ENCODE measurements at places on chromosomes 13 and 19.
A peak's percentile ranks its signal among the peaks of the same experiment; 100 is the strongest.

DNA sequence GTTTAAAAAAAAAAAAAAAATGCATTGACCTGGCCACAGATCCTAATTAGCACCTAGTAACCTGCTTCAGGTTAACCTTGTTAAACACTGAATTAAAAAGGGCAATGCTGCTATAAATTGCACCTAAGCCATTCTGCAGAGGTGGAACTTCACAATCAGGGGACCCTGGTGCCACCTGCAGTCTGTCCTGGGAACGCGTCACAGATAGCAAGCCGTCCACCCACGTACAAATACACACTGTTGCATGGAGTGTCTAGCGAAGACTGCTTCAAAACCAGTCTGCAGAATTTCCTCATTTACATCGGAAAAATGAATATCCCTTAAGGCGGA lies 169.3 kb downstream of the COL4A1 start:
- peaks cover 43% of the 10 kb centered on the region for H3K4me1 ChIP-seq
- H3K36me3 ChIP-seq: peaks cover 7% of the 10 kb centered on the region
- H3K27ac ChIP-seq: no peak overlapping the region
- peaks cover 45% of the 10 kb centered on the region for H3K27me3 ChIP-seq

DNA sequence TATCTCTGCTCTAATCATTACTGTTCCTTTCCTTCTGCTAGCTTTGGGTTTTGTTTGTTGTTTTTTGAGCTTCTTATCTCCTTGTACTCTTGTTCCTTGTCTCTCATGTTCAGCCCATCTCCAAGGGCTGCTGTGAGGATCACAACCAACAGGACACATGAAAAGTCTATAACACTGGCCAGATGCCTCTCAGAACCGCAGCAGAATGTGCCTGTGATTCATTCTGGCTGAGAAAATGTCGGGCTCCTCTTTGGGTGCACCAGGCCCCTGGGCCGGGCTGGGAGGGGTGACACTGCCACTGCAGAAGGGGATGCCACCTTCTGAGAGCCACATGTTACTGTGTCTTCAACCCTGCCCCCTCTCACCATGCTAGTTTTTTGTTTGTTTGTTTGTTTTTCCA lies 48.0 kb downstream of the GGACT start:
- DNase-seq: no peak
- H3K27me3 ChIP-seq: peaks cover 4% of the 10 kb centered on the region
- H3K27ac ChIP-seq: peak overlapping the region; percentile 17
- H3K36me3 ChIP-seq: peaks cover 28% of the 10 kb centered on the region
- H3K4me1 ChIP-seq: peaks cover 50% of the 10 kb centered on the region

DNA sequence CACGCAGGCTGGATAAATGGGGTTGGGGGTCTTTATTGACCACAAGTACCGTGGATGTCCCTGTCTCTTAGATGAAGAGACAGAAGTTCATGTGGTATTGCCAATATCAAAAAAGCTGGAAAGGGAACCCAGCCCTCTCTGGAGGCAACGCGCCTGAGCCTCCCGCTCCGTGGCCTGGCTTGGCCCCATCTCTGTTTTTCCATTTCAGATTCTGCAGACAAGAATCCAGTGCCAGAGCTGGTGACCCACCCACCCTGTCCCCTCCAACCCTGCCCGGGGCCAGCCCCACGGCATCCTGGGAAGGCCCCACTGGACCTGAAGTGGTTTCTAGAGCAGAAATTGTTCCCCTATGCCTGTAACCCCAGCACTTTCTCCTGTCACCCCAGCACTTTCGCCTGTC lies 57.7 kb downstream of the PTPRS start:
- peaks cover 9% of the 10 kb centered on the region for H3K4me1 ChIP-seq
- peaks cover 51% of the 10 kb centered on the region for H3K36me3 ChIP-seq
- H3K27ac ChIP-seq: no peak overlapping the region
- H3K27me3 ChIP-seq: peaks cover 3% of the 10 kb centered on the region
- H3K4me3 ChIP-seq: no peak overlapping the region

GRCh38 chr13:22143671-22144070 lies 472.8 kb downstream of the FGF9 start:
- no peak overlapping the region for H3K27ac ChIP-seq
- peaks cover 55% of the 10 kb centered on the region for H3K36me3 ChIP-seq
- DNase-seq: no peak
- H3K4me3 ChIP-seq: no peak overlapping the region
- H3K4me1 ChIP-seq: peaks cover 16% of the 10 kb centered on the region

DNA sequence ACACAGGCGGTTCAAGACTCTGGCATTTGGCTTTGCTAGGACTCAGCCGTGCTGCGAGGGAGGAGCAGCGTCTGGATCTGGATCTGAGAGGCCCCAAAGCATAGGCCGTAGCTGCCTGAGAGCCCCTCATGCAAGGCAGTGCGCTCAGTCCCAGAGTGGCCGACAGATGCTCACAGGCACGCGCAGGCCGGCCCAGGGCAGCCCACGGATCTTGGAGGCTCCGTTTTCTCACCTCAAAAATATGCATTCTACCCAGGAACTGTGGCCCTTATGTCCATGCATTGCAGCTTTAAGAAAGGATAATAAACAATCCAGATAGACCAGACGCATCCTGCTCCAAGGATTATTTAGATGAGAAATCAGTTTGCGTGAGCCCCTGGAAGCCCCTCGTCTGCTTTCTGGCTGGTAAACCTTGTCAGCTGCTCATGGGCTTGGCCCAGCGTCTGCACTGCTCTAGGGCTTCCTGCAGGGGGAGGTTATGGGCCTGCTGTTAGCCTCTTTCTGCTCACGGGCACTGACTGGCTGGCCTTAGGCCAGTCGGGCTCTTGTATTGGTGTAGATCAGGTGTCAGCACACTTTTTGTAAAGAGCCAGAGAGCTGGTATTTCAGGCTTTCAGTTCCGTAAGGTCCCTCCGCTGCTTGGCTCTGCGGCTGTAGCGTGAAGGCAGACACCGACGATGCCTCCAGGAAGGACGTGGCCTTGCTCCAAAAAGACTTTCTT lies 24.2 kb downstream of the TEX29 start:
- H3K4me1 ChIP-seq: peaks cover 14% of the 10 kb centered on the region
- H3K27ac ChIP-seq: peak overlapping the region; percentile 83
- no peaks in the 10 kb centered on the region for H3K36me3 ChIP-seq
- no peak overlapping the region for H3K4me3 ChIP-seq

DNA sequence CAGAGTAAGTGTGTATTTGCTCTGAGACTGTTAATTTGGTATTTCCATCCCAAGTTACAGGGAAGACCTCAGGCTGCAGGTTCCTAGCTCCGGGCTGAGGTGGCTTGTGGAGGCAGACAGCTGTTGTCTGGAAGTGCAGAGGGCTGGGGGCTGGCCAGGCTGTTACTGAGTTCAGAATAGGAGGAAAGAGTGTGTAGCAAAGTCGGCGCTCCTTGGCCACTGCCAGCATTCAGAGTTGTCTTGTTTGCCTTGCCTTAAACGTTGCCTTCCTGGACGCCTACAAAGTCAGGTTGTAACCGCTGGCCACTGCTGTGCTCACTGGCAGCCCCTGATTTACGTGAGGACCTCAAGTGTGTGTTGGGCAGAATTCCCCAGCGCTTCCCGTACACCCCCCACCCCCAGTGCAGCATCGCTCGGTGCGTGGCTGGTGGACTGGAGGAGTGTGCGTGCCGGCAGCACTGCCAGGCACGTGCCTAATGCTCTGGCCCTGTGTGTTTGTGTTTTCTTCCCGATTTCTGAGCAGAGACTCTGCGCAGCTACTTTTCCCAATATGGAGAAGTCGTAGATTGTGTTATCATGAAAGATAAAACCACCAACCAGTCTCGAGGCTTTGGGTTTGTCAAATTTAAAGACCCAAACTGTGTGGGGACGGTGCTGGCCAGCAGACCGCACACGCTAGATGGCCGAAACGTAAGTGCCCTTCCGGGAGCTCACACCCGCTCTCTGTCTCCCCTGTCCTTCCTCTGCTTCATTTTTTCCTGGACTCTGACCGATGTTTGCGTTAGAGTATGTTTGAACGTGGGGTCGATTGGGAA lies 10.5 kb downstream of the DAZAP1 start:
- peak overlapping the region; percentile 55 for H3K4me3 ChIP-seq
- H3K27me3 ChIP-seq: no peaks in the 10 kb centered on the region
- H3K27ac ChIP-seq: peak overlapping the region; percentile 87
- H3K4me1 ChIP-seq: peaks cover 75% of the 10 kb centered on the region

GRCh38 chr13:22240716-22241115 lies 569.8 kb downstream of the FGF9 start:
- peaks cover 91% of the 10 kb centered on the region for H3K4me1 ChIP-seq
- no peak for DNase-seq
- H3K27ac ChIP-seq: peak overlapping the region; percentile 89
- peaks cover 5% of the 10 kb centered on the region for H3K27me3 ChIP-seq
- H3K4me3 ChIP-seq: peak overlapping the region; percentile 23

- no peak overlapping the region for H3K4me3 ChIP-seq
- peaks cover 34% of the 10 kb centered on the region for H3K36me3 ChIP-seq
- no peak for DNase-seq
- no peaks in the 10 kb centered on the region for H3K27me3 ChIP-seq
- H3K4me1 ChIP-seq: peaks cover 13% of the 10 kb centered on the region
- H3K27ac ChIP-seq: peak overlapping the region; percentile 14
Measured at GRCh38 chr13:26325876-26326275, 71.9 kb downstream of the CDK8 start.

DNA sequence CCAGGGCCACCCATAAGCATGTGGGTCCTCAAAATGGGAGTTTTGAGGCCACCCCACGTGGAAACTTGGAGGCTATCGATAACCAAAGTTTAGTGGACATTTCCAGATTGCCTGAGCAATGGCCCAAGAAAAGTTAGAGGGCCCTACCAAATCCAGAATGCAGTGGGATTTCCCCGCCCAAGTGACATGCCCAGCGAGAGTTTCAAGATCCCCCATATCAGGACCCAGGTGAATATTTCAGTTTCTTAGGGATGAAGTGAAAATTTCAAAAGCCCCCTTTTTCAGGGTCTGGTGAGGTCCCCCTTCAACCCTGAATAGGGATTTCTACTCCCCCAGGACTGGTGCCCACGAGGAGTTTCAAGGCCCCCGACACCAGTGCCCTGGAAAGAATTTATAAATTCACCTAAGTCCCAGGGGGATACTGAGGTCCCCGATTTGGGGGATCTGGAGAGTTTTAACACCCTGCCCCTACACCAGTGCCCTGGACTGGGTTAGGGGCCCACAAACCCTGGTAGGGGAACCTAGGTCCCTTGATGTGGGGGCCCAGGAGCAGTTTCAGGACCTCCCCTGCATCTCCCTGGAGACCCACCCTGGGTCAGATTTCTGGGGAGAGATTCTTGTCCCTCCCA lies 695 bp downstream of the BST2 start:
- peak overlapping the region; percentile 89 for H3K4me3 ChIP-seq
- H3K4me1 ChIP-seq: peaks cover 55% of the 10 kb centered on the region
- peak overlapping the region; percentile 88 for H3K27ac ChIP-seq
- no peak for DNase-seq
- H3K27me3 ChIP-seq: no peaks in the 10 kb centered on the region
- H3K36me3 ChIP-seq: peaks cover 20% of the 10 kb centered on the region

DNA sequence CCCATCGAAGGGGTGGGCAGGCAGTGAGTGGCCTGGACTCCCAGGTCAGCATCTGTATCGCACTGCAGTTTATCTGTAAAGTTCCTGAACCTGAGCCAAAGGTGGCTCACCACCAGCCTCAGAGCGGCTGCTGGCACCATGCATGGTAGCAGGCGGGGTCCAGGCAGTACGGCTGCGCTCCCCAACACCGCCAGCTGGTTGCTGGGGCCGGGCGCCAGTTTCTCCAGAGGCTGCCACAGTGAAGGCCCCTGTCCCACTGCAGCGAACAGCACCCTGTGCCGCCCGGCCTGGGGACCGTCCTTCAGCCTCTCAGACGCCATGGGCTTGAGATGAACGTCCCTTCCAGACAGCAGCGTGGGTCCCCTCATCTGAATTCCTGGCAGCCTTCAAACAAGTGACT lies 109.8 kb downstream of the KDM4B start:
- peaks cover 26% of the 10 kb centered on the region for H3K4me1 ChIP-seq
- H3K27ac ChIP-seq: no peak overlapping the region
- no peak overlapping the region for H3K4me3 ChIP-seq
- no peaks in the 10 kb centered on the region for H3K27me3 ChIP-seq
- DNase-seq: no peak

DNA sequence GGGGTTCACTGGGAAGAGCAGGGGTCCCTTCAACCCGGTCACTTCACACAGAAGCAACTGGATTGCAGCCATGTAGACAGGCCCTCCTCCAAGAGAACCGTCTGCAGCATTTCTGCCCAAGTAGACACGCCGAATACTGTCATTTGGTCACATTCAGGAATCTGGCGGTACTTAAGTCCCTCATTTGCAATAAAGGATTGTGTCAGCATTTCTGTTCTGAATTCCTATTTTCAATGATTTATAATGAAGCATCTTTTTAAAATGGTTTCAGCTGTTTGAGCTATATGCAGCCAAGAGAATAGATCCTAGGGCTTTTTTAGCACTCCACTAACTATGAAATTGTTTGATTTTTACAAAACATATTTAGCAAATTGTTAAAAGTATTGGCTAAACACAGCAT lies 143.5 kb upstream of the SOX1 start:
- no peaks in the 10 kb centered on the region for H3K36me3 ChIP-seq
- DNase-seq: no peak
- H3K27me3 ChIP-seq: peaks cover 52% of the 10 kb centered on the region
- no peak overlapping the region for H3K27ac ChIP-seq
- H3K4me3 ChIP-seq: no peak overlapping the region

GRCh38 chr19:1177322-1178114 lies 3.5 kb upstream of the SBNO2 start:
- H3K27me3 ChIP-seq: peaks cover 9% of the 10 kb centered on the region
- no peak for DNase-seq
- no peak overlapping the region for H3K4me3 ChIP-seq

DNA sequence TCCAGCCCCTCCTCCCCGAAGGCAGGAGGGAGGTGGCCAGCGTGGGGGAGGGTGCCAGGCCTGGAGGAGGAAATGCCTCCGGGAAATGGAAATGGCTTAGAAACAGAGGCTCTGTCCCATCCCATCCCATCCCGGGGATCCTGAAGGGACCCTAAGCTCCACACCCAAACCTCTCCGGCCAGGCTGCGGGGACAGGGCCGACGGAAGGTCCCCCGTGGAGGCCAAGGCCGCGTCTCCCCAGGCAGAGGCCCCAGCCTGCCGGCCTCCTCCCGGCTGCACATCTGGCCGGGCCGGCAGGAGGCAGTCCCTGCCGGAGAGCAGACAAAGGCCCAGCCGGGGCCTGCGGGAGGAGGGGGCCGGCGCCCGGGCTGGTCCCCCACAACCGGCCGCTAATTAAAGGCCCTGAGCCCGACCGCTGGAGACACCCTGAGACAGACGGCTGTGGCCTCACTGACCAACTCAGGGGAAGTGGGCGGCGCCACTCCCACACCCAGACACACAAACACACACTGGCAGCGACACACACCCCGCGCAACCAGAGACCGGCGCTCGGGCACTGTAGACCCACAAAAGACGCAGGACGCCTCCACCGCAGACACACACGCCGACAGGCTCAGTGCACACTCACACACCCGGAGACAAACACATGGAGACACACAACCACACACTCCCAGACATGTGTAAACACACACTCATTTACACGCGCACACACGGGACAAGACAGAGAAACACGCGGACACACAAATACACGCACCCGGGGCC lies 1.1 kb downstream of the ADAMTS10 start:
- H3K4me1 ChIP-seq: peaks cover 36% of the 10 kb centered on the region
- no peaks in the 10 kb centered on the region for H3K27me3 ChIP-seq
- H3K36me3 ChIP-seq: peaks cover 41% of the 10 kb centered on the region
- peak; percentile 69 for DNase-seq
